SJCRH30 (cell line): ENCODE measurements at places on chromosomes 11 and 22.

GRCh38 chr11:60924110-60924905 lies at the start of gene TMEM132A:
TSS of gene TMEM132A (plus strand) at chr11:60924460. CDS start at chr11:60924634, 174 bp downstream.
- peak; percentile 80 for DNase-seq

DNA sequence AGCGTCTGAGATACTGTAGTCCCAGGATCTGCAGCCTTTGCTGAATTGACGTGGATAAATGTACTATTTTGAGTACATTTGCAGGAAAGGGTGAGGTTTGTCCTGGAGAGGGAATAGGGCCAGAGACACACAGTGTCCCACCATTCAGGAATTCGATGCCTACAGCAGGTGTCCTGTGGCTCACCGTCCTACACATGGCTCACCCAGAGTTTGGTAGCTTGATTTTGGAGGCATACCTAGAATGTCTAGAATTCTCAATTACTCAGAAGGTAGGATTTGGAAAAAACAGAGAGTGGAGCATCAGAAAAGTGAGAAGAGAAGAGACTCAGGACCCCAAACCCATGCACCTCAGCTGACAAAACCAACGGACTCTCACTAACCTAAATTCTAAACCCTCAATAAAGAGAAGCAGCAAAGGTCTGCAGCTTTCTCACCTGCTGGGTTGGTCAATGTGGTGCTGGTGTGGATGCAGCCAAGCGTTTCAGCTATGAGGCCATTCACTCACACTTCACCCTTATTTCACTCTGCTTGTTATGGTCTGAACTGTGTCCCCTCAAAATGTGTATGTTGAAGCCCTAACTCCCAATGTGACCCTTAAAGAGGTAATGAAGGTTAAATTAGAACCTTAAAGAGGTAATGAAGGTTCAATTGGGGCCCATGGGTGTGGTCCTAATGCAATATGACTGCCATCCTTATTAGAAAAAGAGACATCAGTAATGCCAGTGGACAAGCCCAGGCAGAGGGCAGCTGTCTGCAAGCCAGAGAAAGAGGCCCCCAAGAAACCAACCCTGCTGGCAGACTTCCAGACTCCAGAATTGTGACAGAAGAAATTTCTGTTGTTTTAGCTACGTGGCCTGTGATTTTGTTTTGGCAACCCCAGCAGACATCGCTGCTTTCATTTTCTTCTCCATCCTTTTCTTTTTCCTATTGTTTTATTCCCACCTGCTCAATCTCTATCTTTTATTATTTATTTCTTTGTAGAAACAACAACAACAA lies 187.8 kb downstream of the SNX19 start:
- peak; percentile 78 for DNase-seq

GRCh38 chr11:133180201-133180600 lies 352.1 kb downstream of the OPCML start:
- DNase-seq, result no peak

GRCh38 chr11:19573666-19574065 lies 139.0 kb upstream of the NAV2 start:
- DNase-seq, result peak; percentile 88

DNA sequence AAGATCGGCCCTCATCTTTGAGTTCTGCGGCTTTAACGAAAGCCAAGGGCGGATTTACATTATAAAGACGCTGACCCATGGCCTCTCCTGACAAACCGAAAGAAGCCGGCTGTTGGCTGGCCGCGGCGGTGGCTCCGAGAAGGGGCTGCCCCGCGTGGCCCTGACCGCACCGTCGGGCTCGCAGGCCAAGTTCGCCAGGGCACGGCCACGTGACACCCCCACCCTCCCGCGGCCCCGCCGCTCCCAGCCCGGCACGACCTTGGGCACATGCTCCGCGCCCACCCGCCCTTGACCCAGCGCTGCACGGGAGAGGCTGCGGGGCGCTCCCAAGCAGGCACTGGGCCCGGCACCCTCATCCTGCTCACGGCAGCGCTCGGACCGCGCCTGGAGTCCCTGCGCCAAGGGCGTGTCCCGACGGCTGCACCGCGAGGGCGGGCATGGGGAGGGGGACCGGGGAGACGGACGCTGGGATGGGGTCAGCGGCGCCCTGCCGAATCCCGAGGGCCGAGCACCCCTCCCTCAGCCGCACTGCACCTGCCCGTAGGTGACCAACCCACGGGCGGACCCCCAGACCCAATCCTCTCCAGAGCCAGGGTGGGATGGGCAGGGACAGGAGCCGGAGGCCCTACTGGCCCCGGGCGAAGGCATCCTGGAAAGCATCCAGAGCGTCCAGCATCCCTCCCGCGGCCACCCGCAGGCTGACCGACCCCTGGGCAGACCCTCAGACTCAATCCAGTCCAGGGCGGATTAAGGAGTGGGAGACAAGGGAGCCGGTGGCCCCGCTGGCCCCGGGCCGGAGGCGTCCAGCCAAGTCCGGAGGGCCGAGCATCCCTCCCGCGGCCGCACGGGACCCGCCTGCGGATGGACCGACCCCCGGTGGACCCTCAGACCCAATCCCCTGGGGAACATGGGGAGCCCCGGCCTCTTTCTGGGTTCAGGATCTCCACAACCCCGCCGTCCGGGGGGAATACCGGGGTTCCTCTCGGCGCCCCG lies 759 bp downstream of the CPT1A start:
- DNase-seq, result no peak

GRCh38 chr22:42301742-42302102 lies 31.3 kb upstream of the TCF20 start:
- no peak for DNase-seq

DNA sequence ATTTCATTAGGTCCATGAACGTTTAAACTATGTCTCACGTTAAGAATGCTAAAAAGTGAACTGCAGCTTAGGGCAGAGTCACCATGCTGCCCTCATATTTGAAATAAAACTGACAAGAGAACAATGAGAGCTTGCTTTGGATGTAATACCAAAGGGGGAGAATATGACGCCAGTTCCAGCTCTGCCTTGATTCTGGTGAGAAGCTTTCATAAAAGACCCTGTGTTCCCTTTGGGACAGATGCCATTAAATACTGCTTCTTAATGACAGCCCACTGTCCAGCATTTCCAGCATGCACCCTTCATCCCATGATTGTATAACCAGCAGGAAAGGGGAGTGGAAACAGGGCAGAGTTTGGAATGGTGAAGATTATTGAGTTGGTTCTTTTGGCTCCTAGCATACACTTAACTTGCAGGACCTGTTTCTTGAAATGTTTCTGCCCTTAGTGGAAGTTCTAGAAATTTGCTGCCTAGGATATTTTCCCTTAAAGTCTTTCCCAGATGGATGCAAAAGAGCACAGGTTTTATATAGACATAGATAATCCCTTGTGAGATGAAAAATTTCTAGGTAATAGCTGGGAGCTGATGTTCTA lies 139.3 kb upstream of the LDLRAD3 start:
- no peak for DNase-seq

DNA sequence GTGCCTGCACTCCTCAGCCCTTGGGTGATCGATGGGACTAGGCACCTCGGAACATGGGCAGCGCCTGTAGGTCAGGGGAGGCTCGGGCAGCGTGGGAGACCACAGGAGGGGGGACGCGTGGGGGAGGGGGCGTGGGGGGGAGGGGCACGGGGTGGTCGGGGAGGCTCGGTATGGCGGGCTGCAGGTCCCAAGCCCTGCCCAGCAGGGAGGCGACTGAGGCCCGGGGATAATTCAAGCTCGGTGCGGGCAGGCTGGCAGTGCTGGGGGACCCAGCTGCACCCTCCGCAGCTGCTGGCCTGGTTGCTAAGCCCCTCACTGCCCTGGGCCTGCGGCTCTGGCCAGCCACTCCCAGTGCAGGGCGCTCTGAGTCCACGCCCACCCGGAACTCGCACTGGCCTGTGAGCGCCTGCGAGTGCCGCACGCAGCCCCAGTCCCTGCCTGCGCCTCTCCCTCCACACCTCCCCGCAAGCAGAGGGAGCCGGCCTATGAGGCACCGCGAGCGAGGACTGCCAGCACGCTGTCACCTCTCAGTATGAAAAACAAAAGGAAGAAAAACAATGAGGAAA lies 1698.3 kb upstream of the RAG2 start:
- DNase-seq, result no peak

GRCh38 chr11:64918017-64918416 lies 1.0 kb upstream of the ATG2A start:
- peak; percentile 32 for DNase-seq

- no peak for DNase-seq
Measured at GRCh38 chr11:93700830-93701229, 39.3 kb downstream of the CEP295 start.

- DNase-seq, result peak; percentile 69
Measured at GRCh38 chr11:57546869-57547475, 9.6 kb downstream of the SMTNL1 start.

DNA sequence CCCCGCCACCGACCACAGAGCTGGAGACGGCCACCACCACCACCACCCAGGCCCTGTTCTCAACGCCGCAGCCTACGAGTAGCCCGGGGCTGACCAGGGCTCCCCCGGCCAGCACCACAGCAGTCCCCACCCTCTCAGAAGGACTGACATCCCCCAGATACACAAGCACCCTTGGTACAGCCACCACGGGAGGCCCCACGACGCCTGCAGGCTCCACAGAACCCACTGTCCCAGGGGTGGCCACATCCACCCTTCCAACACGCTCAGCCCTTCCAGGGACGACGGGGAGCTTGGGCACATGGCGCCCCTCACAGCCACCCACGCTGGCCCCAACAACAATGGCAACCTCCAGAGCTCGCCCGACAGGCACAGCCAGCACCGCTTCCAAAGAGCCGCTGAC lies 18.8 kb downstream of the MUC5B start:
- DNase-seq, result no peak

DNA sequence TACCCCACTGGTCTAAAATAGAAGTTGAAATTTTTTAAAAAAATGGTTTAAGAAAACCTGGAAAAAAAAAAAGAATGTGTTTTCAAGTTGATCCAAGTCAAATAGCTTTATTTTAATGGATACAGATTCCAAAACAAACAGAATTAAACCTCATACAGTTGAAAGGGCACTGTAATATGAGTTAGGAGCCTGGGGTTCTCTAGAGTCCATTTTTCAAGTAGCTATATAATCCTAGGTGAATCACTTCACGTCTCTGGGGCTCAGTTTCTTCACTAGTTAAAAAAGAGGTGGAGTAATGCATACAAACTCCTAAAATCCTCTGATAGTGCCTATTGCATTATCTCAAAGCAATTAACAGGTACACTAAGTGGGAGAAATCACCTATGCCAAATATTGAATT lies 132.9 kb downstream of the BBOX1 start:
- no peak for DNase-seq

DNA sequence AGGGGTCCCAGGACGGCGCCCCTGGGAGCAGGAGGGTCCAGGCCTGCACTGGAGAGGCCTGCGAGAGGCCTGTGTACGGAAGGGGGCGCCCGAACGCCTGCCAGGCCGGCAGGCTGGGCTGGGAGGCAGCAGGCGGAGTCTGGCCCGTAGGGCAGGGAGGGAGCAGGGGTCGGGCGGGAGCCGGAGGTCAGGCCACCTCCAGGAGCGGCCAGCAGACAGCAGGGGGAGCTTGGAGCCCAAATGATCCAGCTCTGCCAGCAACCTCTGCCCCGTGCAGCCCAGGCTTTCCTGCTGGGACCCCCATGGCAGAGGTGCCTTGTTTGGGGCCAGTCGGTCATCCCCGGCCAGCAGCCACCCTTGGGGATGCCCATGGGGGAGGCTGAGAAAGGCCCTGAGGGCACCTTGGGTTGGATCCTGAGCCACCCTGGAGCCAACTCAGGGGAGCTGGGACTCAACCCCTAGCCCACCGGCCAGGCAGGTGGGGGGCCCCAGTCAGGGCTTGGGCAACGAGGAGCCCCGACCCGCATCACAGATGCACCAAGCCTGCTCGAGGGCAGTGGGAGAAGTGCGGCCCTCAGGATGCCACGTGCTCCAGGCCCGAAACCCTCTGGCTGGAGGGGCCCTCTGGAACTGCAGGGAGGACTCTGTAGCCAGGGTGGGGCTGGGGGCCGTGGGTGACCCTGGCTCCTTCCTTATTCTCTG lies 9.6 kb upstream of the SYT8 start:
- DNase-seq, result no peak

DNA sequence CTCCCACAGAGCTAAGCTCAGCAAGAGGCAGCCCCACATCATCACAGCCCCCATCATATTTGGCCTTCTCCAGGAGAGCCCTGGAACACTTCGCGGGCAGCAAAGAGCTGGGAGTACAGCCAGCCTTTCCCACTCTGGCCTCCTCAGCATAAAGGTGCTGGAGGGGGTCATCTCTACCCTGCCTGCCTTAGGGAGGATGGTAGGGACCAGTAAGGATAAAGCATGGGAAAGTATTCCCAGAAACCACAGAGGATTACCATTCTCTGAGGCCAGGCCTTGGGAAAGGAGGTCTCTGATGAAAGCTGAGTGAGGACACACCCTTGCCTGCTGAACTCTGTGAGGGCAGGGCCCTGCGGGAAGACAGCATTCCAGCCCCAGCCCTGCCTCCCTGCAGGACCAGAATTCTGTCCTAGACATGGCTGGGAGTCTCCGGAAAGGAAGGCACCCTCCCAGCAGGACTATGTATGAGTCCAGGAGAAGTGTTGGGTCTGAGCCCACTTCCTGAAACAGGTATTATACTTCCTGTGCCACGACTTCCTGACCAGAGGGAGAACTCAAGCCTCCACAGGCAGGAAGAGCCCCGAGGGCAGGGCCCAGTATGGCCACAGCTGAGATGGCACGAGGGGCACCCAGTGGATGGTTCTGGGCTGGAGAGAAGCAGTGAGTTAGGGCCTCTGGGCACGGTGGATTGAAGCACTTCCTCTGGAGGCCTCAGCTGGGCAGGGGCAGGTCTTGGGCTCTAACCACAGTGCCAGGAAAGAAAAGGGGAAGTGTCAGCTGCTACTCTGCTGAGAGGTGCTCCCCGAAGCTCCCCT lies 12.9 kb upstream of the CASTOR1 start:
- DNase-seq, result peak; percentile 59

GRCh38 chr11:363948-364761 lies 5.1 kb upstream of the B4GALNT4 start:
- no peak for DNase-seq

- DNase-seq, result no peak
Measured at GRCh38 chr11:105935791-105936190, 86.2 kb downstream of the MSANTD4 start.

GRCh38 chr22:50138041-50138440 lies 32.5 kb upstream of the PANX2 start:
- no peak for DNase-seq

- DNase-seq, result no peak
Measured at GRCh38 chr11:12799334-12799835, 125.2 kb downstream of the TEAD1 start.

DNA sequence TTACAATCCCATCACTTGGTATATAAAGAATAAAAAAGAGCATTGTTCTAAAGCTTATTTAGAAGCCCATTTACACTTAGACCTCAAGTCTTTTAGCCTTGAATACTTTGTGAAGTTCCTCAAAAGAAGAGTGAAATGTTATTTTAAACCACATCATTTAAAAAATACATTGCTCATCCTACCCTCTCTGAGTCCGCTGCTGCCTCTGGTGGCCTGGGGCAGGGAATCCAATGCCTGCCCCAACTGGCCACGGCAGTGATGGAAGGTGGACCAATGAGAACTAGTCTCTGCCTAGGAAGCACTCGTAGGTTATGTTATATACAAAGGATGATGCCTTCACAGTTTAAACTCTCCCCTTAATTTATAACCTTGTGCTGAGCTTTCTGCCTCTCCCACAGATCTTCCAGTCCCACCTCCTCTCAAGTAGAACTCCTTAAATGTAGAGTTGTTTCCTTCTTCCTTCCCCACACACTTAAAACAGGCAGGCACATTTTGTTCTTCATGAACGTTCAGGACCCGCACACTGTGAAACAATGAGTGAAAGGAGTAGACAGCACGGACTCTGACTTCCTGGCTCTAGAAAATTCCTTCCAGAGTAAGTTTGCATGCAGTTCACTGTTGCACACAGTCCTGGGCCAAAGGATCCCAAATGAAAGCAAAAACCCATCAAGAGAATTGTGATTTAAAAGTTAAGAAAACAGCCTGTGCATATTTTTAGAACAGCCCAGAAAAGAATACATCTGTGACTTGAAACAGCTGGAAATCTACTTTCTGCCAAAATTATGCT lies 167.8 kb downstream of the RRAS2 start:
- no peak for DNase-seq
